Left renal cortex interstitium (tissue), 4 donors: ENCODE measurements at places on chromosomes 3 and 15. TPM values are rescaled to one million over a fixed set of nuclear protein-coding genes. Genes with fewer than 3 reads are reported as not detected.

APBA2 gene
- polyA plus RNA-seq: 19.3 TPM

GRCh38 chr3:126535636-126536035, 11.7 kb downstream of the CHST13 start:
- DNase-seq: no peak

- DNase-seq: no peak
Observed at GRCh38 chr3:130576375-130577266, 59.6 kb downstream of the COL6A6 start.

IMPG2 gene
- polyA plus RNA-seq: 0.64 TPM

DNA sequence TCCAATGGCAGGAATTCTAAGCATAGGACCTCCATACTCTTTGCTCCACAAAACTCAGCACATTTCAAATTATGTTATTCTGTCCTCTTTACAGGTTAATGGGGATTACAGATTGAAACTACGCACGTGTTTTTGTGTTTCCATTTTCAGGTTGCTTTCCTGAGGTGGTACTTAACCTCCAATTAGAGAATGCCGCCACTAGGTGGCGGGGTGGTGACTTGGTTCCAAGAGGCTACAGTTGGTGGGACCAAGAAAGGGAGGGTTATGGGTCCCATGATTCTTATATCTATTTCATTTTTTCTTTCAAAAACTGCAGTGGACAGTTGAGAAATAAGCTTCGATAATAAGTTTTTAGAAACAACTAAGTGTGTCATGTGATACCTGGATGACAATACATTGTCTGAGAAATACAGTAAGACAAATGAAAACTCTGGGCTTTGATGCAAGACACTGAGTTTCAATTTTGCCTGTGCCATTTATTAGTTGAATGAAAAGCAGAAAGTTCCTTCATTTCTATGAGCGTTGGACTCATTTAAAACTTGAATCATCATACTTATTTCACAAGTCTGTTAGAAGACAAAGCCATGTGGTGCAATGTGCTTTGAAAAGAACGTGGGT, 539.0 kb downstream of the FGF12 start:
- DNase-seq: no peak

GRCh38 chr15:67049351-67050044, 15.9 kb upstream of the SMAD3 start:
- no peak for DNase-seq

GRCh38 chr15:71612869-71613268, 197.5 kb upstream of the NR2E3 start:
- DNase-seq: no peak

DNA sequence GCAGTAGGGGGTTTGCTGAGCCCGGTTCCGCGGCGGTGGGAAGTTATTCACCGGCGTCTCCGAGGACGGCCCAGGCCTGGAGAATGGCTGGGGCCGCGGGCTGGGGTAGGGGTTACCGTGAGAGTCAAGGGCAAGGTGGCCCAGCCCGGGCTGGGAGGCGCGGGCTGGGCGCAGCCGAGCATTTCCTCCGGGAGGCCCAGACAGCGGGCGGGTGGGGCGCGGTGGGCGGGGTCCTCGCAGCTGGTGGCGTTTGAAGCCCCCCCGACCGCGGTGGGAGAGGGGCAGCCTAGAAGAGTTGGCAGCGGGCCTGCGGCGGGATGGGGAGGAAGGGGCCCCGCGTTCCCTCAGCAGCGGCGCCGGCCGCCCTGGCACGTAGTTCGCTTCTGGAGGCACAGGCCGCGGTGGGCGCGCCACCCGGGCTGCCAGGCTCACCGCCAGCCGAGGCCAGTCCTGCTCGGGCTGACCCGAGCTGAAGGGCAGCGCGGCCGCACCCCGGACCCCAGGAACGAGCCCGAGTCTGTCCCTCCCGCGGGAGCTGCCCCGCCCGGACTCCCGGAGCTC, 960 bp upstream of the KLF13 start:
- no peak for DNase-seq

EHHADH gene
- polyA plus RNA-seq: 32.8 TPM

DNA sequence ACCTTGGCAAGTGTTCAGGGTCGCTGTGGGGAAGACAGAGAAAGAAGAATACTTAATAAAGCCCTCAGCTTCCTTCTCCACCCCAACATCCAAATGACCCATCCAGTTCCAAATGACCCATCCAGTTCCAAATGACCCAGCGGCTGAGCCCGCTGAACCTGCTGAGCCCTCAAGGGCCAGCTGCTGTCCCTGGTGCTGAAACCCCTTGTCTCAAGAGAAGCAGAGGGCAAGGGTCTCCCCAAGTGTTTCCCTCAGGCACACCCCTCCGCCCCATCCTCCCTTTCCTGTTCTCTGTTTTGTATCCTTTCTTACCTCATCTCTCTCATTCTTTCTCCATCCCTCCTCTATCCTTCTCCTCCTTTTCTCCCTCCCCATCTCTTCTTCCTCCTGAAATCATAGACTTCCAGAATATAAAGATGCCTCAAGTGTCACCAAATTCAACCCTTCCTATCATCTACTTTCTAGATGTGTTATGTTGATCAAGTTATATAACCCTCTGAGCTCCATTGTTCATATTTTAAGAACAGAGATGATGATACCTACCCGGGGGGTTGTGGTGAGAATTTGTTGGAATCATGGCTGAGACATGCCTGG, 29.0 kb downstream of the CCDC33 start:
- no peak for DNase-seq

SKOR1 gene
- 0.33 TPM for polyA plus RNA-seq

BFSP2 gene
- not detected for polyA plus RNA-seq

DNA sequence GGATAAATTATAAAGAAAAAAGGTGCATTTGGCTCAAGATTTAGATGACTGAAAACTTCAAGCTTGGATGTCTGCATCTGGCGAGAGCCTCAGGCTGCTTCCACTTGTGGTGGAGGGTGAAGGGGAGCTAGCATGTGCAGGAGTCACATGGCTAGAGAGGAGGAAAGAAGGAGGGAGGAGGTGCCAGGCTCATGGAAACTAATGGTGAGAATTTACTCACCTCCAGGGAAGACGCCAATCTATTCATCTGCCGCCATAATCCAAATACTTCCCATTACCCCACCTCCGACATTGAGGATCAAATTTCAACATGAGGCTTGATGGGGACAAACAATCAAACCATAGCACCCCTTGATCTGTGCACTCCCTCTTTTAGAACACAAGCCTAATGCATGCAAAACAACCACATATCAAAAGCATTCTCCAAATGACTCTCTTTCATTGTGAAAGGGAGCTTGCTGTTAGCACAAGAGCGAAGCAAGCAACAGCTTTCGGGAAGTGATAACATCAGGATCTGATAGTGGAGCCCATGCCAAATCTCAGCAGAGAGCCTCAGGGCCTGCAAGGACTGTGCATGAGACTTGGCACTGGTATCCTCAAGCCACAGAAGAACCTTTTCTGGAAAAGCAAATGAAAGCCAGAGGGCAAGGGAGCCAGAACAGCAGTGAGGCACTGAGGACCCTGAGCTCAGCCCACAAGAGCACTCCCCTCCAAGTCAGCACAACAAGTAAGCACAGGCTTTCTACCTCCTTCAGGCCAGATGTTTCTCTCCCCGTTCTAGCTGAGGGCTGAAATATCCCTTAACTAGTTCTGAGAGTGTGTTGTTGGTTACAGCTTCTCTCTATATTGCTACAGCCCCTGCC, 50.2 kb upstream of the THBS1 start:
- DNase-seq: no peak

DNA sequence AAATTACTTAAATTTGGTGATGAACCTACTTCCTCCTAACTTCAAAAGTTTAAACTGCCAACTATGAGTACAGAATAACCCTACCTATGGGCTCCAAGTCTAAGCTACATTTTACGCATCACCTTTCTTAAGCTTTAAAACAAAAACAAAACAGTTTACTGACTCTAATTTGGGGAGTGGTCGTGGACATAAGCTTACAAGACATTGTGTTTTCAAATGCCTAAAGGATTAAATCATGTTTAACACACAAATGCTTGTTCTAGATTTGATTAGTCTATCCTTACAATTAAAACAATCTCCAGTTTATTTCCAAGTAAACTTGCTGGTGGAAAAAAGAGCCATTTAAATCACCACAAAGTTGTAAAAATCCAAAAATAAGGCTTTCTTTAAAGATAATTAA, 62.2 kb downstream of the UACA start:
- DNase-seq: no peak

DNA sequence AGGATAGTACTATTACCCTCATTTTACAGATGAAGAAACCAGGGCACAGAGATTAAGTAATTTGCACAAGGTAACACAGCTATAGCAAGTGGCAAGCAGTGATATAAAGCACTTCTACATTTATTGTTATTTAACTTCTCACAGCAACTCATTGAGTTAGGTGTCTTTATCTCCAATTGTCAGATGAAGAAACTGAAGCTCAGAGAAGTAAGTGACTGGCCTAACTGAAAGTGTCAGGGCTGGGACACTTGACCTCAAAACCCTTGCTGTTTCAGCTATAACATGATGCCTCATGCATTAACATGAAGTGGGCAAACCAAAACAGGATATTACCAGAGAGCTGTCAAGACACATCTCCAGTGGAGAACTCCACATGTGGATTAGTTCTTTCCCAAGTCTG, 65.8 kb upstream of the LEKR1 start:
- DNase-seq: no peak

XYLB gene
- 14.4 TPM for polyA plus RNA-seq

GRCh38 chr15:28107111-28107903, 8.2 kb upstream of the OCA2 start:
- DNase-seq: no peak

- DNase-seq: no peak
Observed at GRCh38 chr3:120682095-120682681, at the start of gene HGD. HGD (minus strand) TSS chr3:120682239; CDS start chr3:120682111, 128 bp downstream.

DNA sequence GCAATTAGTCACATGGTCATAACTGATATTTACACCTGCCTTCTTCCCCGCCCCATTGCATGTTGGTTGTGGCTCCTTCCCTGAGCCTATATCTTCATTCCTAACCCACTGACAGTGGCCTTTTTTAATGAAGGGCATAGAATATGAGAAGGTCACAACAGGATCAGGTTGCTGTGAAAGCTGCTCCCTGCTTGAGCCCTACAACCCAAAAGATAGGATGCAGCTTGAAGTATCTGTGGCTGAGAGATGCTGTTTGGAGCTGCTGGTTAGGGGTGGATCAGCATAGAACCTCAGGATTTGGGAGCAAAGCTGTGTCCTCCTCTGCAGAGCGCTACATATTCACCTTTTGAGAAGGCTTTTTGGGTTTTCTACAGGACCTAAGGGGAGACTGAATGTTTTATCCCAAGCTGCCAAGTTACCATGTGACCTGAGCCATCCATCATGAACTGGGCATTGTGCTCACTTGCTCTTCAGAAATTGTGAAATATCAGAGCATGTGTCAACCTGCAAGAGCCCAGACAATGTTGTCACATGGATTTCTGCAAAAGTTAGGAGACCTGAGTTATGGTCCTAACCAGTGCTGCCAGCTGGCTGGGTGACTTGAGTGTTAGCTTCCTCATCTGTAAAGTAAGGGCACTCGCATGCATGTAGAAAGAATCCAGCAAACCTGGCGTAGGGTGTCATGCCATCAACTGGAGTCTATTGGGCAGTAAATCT, 49.8 kb upstream of the ARL8B start:
- no peak for DNase-seq

DNA sequence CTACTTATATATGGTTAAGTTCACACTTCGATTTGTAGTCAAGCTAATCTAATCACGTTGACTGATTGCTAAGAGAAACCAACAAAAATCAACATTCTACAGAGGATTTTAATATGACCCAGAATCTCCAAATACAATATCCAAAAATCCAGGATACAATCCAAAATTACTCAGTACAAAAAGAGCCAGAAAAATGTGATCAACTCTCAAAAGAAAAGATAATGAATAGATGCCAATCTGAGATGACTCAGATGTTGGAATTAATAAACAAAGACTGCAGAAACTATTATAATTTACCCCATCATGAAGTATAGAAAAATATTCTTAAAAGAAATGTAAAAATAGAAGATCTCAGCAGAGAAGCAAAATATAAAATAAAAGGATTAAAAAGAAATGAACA, 22.3 kb downstream of the HACL1 start:
- DNase-seq: no peak

ZIC1 gene
- 0.16 TPM for polyA plus RNA-seq

GRCh38 chr3:53936347-53936746, 44.7 kb upstream of the SELENOK start:
- no peak for DNase-seq

PPARG gene
- polyA plus RNA-seq: 29.5 TPM

GPR171 gene
- polyA plus RNA-seq: 0.40 TPM

NEK10 gene
- polyA plus RNA-seq: 1.7 TPM
